ENCODE measurements at places on chromosomes 16 and 17.

DNA sequence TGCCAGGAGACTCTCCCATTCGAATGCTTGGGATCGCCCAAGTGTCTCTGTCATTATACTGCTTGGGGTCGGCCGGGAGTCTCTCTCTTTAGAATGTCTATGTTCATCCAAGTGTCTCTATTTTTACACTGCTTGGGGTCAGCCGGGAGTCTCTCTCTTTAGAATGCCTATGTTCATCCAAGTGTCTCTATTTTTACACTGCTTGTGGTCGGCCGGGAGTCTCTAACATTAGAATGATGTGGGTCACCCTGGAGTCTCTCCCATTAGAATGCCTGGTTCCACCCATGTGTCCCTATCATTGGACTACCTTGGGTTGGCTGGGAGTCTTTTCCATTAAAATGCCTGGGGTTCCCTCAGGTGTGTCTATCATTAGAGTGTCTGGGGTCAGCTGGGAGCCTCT lies 2230.4 kb downstream of the TP53TG3F start:
- no peak for DNase-seq

- DNase-seq: no peak
These were observed 41.2 kb downstream of the PRMT7 start for GRCh38 chr16:68351991-68352431.

DNA sequence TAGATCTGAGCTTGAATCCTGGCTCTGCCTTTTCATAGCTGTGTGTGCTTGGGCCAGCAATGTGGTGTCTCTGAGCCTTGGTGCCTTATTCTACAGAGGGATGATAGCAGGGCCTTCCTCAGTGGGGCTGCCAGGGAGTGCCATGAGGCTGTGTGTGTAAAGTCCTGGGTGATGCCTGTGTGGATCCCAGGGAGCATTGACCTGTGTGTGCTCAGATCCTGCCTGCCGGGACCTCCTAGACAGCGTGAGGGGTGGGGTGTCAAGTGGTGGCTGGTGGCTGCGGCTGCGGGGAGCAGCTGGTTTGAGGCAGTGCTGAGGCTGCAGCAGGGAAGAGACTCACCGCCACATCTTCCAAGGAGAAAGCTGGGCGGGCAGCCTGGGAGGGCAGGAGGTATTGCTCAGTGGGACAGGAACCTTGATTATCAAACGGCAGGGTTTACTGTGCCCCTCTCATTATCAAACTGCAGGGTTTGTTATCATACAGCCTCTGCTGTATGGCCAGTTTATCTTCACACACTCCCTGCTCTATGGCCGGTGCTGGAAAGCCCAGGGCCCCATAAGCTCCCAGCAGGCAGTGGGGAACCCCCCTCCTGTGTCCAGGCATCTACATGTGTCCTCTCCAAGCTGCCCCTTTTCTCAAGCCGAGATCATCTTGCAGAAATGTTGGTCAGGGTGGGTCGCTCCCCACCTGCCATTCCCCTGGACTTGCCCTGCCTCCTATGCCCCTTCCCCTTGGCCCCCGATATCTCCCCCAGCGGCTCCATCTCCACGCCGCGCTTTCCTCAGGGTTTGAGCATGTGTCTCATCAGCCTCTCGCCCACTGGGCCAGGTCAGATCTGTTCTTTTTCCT lies 3.1 kb upstream of the ADCY7 start:
- no peak for DNase-seq

GRCh38 chr17:47281216-47281615 lies 27.6 kb downstream of the ITGB3 start:
- no peak for DNase-seq

- no peak for DNase-seq
These were observed 92.1 kb upstream of the HLF start for GRCh38 chr17:55172612-55173011.

DNA sequence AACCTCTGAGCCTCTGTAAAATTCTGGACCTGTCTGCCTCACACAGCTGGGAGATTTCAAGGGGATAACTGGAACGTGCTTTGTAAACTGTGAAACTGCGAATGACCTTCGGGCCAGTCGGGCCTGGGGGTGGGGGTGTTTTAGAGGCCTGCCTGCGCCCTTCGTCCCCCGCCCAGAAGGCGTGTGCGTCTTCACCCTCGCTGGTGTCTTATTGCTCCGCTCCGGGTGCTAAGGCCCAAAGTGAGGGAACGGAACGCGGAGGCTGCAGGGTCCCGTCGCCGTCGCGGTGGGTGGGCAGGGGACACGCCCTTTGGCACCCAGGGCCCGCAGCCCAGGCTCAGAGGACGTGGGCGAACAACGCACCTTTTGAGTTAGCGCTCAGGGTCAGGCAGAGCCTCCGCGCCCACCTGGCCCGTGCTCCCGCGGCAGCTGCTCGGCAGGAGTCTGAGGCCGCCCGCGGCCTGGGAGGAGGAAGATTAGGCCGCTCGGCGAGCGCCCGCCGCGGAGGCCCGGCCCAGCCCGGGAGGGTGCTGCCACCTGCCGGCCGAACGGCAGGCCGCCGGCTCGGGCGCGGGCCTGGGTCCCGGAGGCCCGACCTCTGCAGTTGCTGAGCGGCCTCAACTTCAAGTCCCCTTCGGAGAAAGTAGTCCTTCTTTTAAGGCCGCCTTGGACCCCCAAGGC lies 29.7 kb downstream of the DCAKD start:
- peak; percentile 35 for DNase-seq

GRCh38 chr17:6041246-6041645 lies 28.9 kb upstream of the WSCD1 start:
- DNase-seq: no peak

GRCh38 chr17:82838386-82839063 lies 1.3 kb downstream of the ZNF750 start:
- DNase-seq: no peak

DNA sequence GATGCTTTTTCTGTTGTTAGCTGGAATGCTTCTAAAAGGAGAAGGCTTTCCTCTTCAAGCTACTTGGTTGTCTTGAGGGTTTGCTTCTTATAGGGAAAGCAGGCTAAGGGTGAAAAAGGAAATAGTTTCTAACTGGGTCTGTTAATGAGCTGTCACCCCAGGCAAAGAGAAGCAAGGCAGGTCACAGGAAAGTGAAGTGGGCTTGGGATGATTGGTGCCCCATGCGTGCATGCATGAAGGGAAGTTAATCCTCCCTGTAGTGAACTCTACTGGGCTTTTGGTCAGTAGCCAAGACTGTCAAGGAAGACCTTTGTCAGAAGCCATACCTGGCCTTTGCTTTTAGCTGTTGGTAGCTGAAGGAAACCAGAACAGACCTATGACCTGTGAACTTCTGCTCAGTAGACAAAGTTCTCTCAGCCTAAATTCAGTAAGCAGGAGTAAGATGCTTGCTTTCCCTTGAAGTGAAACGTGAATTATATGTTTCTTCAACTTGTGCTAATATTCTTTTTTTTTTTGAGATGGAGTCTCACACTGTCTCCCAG lies 16.5 kb downstream of the TENT4B start:
- no peak for DNase-seq

DNA sequence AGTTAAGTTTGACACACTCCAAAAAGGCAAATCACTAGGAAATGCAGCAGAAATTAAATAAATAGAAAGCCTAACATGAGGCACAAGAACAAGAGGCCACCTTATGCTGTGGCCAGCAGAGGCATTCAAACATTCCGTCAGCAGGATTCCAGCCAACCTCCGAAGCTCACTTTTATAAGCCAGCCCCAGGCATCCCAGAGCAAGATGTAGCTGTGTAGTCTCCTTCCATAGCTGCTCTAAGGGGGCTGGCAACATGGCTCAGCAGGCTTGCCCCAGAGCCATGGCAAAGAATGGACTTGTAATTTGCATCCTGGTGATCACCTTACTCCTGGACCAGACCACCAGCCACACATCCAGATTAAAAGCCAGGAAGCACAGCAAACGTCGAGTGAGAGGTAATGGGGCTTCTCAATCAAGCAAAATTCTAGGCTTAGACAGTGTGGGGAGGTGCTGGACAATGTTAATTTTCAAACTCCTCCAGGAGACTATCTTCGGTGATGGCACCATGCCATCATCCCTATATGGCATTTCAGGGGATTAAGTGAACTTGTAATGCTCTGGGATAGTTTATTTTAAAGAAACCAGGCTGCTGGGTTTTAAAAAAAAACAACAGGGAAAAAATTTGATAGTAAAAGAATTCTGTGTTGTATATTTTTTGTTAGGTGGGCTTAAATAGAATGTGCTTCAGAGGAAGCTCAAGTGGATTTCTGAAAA lies at the start of gene CLEC3A:
Gene CLEC3A (plus strand): TSS at position 202 of the 714 bp plus-strand sequence. CDS start 79 bp downstream, at position 281.
- no peak for DNase-seq

DNA sequence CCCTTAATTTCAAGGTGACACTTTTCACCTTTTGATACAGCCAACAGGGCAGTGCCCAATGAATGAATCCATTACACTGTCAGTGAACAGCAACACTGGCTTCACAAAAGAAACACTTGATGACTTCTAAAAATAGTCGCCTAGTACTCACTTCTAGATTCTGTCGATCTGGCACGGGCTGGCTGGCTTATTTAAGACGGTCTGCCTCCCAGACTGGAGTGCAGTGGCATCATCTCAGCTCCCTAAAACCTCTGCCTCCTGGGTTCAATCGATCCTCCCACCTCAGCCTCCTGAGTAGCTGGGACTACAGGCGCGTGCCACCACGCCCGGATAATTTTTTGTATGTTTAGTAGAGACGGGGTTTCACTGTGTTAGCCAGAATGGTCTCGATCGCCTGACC lies 1.9 kb downstream of the NDUFAB1 start:
- no peak for DNase-seq

DNA sequence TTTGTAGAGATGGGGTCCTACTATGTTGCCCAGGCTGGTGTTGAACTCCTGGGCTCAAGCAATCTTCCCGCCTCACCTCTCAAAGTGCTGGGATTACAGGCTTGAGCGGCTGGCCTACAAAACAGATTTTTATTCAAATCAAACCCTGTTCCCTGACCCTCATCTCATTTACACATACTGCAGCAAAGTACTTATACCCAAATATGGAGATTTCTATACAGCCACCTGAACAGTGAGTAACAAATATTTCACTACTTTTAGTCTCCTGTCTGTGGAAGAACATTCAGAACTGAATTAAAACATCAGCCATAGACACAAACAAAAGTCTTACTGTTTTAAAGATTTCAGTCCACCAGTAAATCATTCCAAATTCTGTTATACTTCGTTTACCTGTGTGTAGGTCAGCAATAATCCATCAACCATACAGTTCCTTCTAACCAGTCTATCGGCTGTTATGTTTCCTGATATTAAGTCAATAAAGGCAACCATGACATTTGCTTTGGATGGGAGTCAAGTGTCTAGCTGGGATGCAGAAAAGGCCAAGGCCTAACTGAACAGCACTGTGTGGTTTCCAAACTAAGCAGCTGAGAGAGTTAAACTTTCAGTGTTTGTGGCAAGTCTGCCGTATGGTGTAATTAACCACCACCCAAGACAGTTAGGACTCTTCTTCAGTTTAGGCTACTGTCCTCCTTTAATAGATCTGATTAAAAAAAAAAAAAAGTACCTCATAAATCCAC lies 22.3 kb downstream of the ERN1 start:
- no peak for DNase-seq

- no peak for DNase-seq
These were observed 20.4 kb upstream of the YPEL2 start for GRCh38 chr17:59311051-59311468.

GRCh38 chr17:56756536-56756935 lies 77.2 kb downstream of the C17orf67 start:
- no peak for DNase-seq

GRCh38 chr16:57801809-57802340 lies 416 bp downstream of the KIFC3 start:
- no peak for DNase-seq

DNA sequence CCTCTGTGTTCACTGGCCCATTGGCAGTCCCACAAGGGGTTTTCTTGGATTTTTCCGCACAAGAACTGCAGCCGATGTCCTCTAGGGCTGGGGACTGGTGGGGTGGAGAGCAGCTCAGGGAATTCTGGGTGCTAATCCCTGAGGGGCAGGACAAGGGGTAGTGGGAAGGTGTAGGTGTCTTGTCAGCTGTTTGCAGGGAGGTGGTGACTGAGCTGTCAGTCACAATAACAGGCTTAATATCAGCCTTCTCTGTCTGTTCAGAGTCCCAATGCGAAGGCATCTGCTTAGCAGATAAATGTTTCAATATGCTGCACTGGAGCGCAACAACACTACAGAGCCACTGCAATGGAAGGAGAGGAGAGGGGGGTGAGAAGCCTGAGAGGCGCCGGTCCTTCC lies 10.1 kb upstream of the DHRS13 start:
- DNase-seq: no peak

DNA sequence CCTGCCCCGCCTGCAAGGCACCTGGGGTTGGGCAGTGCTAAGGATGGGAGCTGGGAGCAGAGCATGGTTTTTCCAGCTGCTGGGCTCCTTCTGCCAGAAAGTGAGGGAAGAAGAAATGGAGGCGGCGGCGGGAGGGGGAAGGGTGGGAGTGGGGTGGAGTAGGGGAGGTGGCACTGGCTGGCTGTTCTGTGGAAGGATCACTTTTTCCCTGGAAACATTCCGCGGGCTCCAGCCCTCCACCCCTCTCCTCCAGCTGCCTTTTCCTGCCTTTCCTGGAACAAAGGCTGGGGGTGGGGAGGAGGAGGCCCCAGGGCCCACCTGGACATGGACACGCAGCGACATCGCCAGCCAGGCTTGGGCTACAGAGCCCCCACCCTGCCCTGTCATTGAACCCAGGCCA lies 41.1 kb downstream of the CFAP20 start:
- DNase-seq: no peak

All from activated CD8-positive, alpha-beta memory T cell treated with anti-CD3 and anti-CD28 coated beads for 4 hours (primary cell).